Chondrocyte (in vitro differentiated cells): ENCODE measurements at places on chromosomes 11 and 22.
A peak's percentile ranks its signal among the peaks of the same experiment; 100 is the strongest.

DNA sequence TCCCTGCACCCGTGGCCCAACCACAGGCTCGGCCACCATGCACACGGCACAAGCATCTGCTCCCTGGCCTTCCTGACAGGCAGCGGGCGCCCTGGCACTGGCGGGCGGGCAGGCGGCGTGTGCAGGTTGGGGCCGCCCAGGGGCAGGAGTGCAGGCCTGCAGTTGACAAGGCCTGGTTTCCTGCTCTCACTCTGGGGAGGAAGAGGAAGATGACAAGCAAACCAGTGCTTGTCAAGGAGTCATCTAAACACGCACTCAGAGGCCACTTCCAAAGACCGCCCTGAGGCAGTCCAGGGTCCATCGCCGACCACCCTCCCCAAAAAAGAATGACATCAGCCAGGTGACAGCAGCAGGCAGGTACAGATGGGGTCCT lies 65.3 kb upstream of the LINC01488 start:
- no peak for DNase-seq

GRCh38 chr11:118895093-118896039 lies 11.7 kb downstream of the CXCR5 start:
- DNase-seq: peak; percentile 73

GRCh38 chr11:73293356-73293936 lies 14.6 kb upstream of the ARHGEF17 start:
- DNase-seq: peak; percentile 57

DNA sequence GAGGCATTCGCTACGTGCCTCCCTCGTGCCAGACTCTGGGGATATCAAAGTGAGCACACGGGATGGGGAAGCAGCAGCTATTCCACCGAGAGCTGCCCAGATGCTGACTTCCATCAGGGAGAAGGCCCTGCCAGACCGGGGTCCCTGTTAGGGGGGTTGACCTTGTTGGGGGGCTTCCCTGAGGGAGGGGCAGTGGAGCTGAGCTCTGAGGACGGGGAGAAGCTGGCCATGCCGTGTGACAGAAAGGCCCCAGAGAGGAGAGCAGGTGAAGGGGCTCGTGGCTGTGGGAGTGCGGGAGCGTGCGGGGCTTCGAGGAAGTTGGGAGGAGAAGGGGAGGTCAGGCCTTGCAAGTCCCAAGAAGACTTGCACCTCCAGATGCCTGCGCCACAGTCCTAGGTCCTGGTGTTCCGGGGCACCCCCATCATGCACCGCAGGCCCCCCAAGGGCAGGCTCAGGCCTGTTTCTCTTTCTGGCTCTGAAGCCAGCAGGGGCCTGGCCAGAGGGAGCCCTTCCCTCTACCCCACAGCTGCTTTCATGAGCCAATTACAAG lies 94.4 kb downstream of the ARHGAP8 start:
- DNase-seq: no peak

- no peak for DNase-seq
Observed at GRCh38 chr11:108620958-108621772, 27.6 kb upstream of the EXPH5 start.
